Stimulated activated CD8-positive, alpha-beta memory T cell treated with anti-CD3 and anti-CD28 coated beads, Interleukin-4, amount 100 ng/mL, for 24 hours (primary cell): ENCODE measurements at places on chromosomes 6 and 20.

GRCh38 chr6:129426343-129426742, 283.6 kb downstream of the ARHGAP18 start:
- DNase-seq = no peak

- DNase-seq = no peak
These were observed 368.2 kb downstream of the SYNE1 start for GRCh38 chr6:152268846-152269442.

- DNase-seq = no peak
These were observed 1239.3 kb upstream of the GJE1 start for GRCh38 chr6:140893432-140893831.

DNA sequence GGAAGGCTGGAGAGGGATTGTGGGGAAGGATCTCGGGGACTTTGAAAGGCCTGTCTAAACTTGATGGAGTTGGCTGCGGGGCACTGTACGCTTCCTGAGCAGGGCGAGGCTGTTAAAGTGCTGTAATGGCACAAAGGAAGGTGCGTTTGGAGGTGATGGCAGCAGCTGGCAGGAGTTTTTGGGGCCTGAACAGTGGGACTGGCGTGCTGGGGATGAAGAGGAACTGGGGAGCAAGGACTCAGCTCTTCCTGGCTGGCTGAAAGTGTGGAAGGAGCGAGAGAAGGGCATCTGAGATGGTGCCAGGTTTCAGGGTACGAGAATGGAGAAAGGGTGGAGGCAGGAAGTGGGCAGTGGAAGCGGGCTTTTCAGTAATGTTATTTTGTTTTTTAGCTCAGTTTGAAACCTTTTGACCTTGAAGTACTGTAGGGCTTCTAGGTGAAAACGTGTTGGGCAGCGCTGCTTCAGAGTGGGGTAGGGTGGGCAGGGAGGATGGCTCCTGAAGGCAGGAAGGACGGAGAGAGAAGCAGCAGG, 8.0 kb downstream of the TMEM181 start:
- DNase-seq = no peak

- no peak for DNase-seq
These were observed 41.3 kb downstream of the DSTN start for GRCh38 chr20:17611290-17611539.

DNA sequence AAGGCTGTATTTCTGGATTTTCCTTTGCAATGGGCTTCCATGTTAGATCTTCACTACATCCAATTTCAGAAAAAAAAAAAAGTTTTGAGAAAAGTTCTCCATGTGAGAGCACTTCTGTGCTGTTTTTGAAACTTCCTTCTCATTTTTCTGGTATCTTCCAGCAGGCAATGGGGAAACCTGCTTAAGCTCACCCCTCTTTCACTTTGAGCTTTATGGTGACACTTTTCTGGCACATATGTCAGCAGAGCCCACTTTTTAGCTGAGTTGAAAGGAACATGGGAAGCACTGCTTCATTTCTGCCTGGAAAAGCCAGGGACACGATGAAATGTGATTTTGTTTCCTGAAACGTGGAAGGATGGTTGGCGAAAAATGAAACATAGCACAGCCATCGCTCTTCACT, 293.7 kb downstream of the PLCB1 start:
- no peak for DNase-seq

DNA sequence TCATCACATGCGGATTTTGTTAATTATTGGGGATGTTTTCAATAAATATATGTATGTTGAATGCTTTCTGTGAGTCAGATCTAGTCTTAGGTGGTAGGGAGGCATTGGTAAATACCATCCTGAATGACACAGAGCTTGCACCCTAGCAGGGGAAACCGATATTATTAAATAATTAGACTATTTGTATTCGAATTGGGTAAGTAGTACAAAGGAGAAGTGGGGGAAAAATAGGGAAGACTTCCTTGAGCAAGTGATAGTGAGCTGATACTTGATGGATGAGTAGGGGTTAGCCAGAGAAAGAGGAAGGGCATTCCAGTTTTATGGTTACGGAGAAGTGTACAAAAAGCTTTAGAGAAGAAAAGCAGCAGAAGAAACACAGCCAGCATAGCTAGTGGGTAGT, 1.5 kb downstream of the RIOK1 start:
- DNase-seq = no peak

GRCh38 chr20:13186043-13186774, 34.9 kb upstream of the ISM1 start:
- DNase-seq = no peak

- no peak for DNase-seq
These were observed 25.5 kb upstream of the OLIG3 start for GRCh38 chr6:137519629-137520176.

GRCh38 chr20:62776692-62777527, 19.4 kb upstream of the MRGBP start:
- DNase-seq = peak; percentile 39

DNA sequence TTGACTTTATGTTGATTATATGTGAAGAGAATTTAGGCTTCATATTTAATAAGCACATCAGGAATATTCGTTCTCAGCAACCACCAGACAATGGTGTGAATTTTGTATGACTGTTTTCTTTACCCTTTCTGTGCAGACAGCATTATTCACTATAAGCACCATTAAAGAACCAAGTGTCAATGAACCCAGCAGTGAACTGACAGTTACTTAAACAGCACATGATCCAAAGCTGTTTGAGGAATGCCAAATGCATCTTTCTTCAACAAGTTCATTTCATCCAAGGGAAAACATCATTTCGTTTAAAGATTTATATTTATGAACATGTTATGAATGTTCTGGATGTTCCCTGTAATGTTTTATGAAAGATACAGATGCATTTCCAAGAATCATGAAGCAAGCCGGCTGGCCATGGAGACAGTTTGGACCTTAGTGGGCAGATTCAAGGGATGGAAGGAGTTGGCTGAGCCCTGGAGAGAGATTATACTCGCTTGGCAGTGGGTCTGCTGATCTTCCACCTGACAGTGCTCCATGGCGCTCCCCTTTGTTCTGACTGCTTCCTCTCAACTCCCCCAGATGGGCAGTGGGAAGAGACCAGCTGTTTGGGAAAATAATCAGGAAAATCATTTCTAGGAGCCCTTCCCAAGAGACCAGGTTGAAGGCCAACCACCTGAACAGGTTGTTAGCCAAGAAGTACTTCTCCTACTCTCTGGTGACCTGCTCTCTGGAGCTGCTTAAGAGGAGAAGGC, 326.0 kb upstream of the RSPO3 start:
- no peak for DNase-seq

- DNase-seq = no peak
These were observed 61.5 kb upstream of the FKBP1C start for GRCh38 chr6:63149730-63150129.

- no peak for DNase-seq
These were observed 111.6 kb downstream of the RTN4IP1 start for GRCh38 chr6:106517706-106518105.

- DNase-seq = no peak
These were observed 20.6 kb upstream of the CHMP4B start for GRCh38 chr20:33790566-33790965.

DNA sequence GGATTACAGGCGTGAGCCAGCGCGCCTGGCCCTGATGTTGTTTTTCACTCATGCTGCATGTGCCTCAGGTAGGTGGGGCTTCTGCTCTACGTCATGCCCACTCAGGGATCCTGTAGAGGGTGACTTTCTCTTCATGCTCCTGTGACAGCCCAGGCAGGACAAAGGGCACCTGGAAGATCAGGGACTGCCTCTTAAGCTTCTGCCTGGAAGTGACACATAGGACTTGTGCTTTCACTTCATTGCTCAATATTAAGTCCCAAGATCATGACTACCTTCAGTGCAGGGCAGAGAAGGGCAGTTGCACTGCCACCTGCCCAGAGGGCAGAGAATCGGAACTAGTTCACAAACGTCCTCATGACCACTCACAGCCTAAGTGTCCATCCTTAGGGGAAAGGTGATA, 249.5 kb upstream of the SULF2 start:
- no peak for DNase-seq

GRCh38 chr6:131065824-131066171, 2.8 kb upstream of the EPB41L2 start:
- DNase-seq = no peak
